Tibial nerve (tissue), 4 donors: ENCODE measurements at places on chromosomes 12 and 14.

GRCh38 chr14:21626491-21627230, 8.1 kb downstream of the OR10G2 start:
- no peak for DNase-seq

- DNase-seq = no peak
Observed at GRCh38 chr14:39768589-39768988, 336.4 kb upstream of the FBXO33 start.

DNA sequence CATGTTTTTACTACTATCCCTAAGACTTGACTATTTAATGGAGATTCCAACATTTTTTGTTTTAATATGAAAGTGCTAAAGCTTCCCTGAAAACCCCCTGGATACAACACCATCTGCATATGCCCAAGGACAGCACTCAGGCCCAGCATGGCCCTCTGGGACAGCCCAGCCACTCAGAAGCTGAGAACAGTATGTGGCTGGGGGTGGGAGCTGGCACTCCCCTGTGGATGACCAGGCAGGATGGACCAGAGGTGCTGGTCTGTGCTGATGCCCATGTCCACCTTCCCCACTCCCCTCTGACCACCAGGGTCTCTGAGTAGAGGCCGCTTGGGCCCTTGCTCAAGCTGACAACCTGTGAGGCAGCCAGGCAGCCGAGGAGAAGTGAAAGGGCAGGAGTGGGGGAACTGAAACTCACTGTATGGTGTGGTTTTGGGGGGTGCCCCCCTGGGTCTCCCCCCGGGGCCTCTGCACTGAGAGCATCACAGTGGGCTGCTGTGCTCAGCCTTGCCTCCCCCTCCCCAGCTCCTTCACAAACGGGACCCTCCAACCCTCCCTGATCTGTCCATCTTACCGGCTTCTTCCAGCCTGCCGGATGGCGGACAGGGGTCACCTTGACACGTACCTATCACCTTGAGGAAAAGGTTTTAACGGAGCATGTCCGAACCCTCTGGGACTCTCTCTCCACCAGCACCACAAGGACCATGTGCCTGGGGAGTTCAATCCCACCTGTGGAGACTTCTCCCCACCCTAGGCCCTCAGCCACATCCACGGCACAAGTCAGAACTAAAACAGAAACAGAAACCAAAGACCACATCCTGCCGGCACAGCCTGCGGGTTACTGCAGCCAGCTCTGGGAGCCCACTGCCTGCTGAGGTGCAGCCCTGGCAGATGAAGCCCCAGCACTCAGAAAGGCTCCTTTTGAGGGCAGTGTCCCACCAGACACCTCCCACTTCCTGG, at the start of gene TMEM229B:
Gene TMEM229B, minus strand, starts transcription at position 785 of the 957 bp plus-strand sequence. CDS start 14,798 bp downstream, outside the sequence.
- DNase-seq = no peak

DNA sequence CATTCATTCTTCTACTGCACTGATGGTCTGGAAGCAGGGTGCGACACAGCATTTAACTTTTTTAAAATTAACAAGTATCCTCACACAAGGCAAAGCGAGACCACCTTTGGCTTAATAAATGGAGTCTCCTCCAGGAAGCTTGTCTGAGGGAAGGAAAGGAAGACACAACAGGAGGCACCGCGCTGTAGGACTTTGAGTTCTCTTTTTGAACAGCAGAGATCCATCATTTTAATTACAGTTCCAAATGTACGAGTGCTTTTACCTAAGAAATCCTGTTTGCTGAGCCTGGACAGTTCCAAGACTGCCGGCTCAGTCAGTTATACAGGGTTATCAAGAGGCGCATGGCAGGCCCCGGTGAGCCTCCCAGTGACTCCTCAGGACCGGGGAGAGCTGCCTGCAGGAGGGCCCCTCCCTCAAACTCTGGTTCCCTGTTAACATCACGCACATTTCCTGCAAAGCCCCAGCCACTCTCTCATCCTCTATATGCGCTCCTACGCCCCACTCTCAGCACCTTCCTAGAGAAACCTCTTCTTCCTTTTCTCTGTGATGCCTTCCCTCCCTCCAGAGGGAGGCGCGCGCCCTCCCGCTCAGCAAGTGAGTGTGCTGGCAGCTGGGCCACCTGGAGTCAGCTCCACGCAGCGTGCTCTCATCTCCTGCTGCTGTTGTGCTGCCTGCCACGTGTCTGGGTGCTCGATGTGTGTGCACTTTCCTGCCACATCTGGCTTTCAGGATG, 46.1 kb downstream of the STX2 start:
- no peak for DNase-seq

GRCh38 chr12:124655048-124655697, 87.8 kb upstream of the NCOR2 start:
- peak; percentile 46 for DNase-seq

DNA sequence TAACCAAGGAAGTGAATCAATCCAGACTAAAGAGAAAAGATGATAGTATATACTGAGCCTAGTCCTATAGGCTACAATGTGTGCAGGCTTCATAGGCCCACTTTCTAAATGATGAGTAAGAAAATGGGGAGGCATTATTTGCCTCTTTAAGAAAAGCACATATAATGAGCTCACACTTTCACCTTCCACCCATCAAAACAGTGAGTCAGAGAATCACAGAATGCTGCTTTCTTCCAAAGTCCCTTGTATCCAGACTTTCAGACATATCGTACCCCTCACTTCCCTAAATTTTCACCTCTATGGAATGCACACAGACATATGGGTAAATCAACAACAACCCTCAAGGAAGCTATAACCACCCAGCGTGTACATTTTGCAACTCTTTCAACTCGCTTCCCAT, 286.4 kb upstream of the PRKD1 start:
- no peak for DNase-seq

GRCh38 chr12:94750864-94751263, 100.5 kb upstream of the TMCC3 start:
- no peak for DNase-seq
